Right kidney (tissue), 9 donors: ENCODE measurements at places on chromosomes 6 and 20.
A peak's percentile ranks its signal among the peaks of the same experiment; 100 is the strongest.

- no peak for DNase-seq
These were observed 58.6 kb downstream of the NUDT3 start for GRCh38 chr6:34333858-34334257.

- DNase-seq = peak; percentile 58
These were observed 96.8 kb upstream of the NFATC2 start for GRCh38 chr20:51639206-51639832.

- peak; percentile 88 for DNase-seq
These were observed 25.4 kb upstream of the ASIP start for GRCh38 chr20:34215711-34216381.

- no peak for DNase-seq
These were observed 10.7 kb downstream of the PTPRK start for GRCh38 chr6:128509709-128510108.

DNA sequence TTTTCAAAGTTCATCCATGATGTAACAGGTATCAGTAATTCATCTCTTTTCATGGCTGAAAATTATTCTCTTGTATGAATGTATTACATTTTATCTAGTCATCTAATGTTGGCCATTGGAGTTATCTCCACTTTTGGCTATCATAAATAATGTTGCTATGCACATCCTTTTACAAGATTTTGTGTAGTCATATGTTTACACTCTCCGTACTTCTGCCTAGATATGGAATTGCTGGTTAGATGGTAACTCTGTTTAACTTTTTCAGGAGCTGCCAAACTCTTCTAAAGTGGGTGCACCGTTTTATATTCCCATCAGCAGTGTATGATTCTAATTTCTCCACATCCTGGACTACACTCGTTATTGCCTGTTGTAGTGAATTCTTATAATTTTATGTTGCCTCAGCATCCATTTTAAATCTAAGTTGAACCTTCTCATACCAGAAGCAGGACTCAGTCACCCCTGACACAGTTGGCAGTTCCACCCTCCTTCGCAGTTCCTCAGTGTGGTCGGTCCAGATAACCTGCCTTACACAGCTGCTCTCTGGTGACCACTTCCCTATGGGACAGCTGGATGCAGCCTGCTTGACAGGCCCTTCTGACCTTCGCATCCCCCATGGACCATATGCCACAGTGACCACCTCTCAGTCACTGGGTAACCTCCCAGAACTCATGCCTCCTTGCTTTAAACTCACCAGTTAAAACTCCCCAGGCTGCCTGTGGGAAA lies 33.9 kb downstream of the KIZ start:
- DNase-seq = no peak

- no peak for DNase-seq
These were observed 91.9 kb downstream of the RNGTT start for GRCh38 chr6:88871498-88871897.

- no peak for DNase-seq
These were observed 58.7 kb downstream of the KIF13A start for GRCh38 chr6:17928514-17929430.

DNA sequence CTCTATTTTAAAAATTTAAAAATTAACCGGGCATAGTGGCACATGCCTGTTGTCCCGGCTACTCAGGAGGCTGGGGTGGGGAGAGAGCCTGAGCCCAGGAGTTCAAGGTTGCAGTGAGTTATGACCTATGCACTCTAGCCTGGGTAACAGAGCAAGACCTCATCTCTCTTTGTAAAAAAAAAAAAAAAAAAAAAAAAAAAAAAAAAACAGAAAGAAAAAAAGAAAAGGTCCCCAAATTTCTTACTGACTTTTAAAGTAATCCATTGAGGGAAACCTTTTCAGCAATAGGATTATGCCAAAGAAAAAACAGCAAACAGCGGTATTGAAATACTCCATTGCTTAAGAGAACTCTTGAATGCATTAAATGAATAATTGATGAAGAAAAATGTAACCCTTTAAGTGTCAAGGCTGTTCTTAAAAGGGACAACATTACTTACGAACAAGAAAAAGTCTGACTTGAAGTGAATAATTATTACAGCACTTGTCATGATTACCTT lies 6.0 kb upstream of the DNAAF9 start:
- no peak for DNase-seq

GRCh38 chr6:149897015-149897697 lies 757 bp downstream of the RAET1E start:
- no peak for DNase-seq

GRCh38 chr6:113530769-113531168 lies 326.4 kb upstream of the MARCKS start:
- DNase-seq = no peak

DNA sequence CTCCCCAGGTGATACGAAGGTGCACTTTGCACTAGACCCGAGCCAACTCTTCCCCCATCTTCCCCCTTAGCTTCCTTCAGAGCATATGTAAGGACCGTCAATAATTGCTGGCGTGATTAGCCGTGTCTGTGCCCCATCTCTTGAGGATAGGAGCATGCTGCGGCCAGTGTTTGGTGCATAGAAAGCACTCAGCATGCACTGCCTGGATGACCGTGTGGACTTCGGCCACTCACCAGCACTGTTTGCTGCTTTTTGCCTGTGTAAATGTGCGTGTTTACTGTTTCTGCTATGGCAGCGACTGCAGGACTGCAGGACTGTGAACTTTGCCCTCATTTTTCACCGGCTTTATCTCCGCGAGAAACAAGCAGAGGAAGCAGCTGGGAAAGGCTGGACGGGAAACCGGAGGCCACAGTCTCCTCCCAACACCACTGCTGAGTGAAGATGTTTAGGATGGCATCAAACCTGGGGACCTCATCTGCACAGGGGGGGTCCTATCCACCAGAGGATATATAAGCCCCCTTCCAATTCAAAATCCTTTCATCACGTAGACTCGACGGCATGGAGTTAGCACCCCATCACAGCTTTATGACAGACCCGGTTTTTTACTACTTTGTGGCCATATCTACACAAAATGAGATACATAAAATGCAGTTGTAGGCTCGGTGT lies 150.6 kb upstream of the AFDN start:
- peak; percentile 28 for DNase-seq

- no peak for DNase-seq
These were observed 18.8 kb upstream of the EFCAB8 start for GRCh38 chr20:32839982-32840285.

GRCh38 chr6:91782802-91783201 lies 1195.9 kb upstream of the MAP3K7 start:
- DNase-seq = no peak

DNA sequence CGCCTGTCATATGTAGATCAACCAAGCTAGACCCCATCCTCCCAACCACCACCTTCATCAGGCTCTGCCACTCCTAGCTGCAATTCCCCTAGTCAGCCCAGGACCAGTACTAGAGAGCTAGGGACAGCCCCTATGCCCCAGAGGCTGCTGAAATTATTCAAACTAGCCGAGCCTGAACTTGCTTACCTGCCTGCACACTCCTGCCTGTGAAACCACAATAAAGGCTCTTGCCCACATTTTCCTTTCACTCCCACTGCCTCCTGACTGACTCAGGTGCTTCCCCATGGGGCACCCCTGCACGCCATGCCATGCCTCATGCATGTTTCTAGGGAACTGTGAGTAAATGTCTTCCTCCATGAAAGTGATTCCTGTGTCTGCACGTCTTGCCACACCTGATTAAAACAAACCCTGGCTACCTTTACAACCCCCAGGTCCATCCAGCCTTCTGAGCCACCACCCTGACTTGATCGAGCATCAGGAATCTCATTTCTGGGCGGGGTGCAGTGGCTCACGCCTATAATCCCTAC lies 66.5 kb upstream of the IER3 start:
- no peak for DNase-seq

- DNase-seq = no peak
These were observed 17.6 kb upstream of the ZFP64 start for GRCh38 chr20:52209154-52209571.

- no peak for DNase-seq
These were observed 89.9 kb upstream of the NEDD9 start for GRCh38 chr6:11322252-11322885.

DNA sequence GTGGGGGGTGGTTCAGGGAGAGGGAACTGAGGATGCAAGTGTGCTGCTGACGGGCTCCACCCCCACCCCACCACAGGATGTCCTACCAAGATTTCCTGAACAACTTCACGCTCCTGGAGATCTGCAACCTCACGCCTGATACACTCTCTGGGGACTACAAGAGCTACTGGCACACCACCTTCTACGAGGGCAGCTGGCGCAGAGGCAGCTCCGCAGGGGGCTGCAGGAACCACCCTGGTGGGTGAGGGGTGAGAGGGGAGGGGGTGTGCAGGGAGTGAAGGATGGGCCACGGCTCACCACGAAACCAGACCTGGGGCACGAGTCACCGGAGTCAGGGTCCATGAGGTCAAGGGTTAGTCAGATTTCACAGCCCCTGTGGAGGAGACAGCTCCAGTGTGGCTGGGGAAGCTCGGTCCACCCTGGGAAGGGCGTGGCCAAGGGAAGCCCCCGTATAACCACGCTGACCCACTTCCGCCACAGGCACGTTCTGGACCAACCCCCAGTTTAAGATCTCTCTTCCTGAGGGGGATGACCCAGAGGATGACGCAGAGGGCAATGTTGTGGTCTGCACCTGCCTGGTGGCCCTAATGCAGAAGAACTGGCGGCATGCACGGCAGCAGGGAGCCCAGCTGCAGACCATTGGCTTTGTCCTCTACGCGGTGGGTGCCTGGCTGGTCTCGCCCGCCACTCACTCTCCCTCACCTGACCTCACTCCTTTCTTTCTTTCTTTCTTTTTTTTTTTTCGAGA lies 18.3 kb downstream of the CAPN11 start:
- DNase-seq = no peak

GRCh38 chr6:88513920-88514319 lies 347.8 kb upstream of the CNR1 start:
- no peak for DNase-seq

GRCh38 chr6:2790588-2791449 lies 25.6 kb downstream of the WRNIP1 start:
- DNase-seq = peak; percentile 29

DNA sequence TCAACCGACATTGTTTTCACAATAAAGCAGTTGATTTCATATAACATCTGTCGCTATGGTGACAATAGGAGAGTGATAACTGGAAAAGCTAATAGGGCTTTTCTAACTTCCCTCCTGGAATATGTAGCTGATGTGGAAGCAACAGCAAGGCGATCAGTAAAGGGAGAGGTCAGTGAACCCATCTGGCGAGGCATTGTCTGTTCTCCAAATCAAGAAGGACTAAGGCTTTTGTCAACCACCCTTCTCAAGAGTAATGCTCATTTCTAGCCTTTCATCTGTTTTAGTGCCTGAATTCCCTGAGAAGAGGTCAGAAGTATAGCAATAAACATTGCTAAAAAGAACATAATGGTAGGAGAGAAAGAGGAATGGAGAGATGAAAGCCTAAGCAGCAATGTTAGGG lies 201.3 kb downstream of the AKAP7 start:
- DNase-seq = no peak

- no peak for DNase-seq
These were observed 19.1 kb upstream of the TFB1M start for GRCh38 chr6:155333414-155333813.

DNA sequence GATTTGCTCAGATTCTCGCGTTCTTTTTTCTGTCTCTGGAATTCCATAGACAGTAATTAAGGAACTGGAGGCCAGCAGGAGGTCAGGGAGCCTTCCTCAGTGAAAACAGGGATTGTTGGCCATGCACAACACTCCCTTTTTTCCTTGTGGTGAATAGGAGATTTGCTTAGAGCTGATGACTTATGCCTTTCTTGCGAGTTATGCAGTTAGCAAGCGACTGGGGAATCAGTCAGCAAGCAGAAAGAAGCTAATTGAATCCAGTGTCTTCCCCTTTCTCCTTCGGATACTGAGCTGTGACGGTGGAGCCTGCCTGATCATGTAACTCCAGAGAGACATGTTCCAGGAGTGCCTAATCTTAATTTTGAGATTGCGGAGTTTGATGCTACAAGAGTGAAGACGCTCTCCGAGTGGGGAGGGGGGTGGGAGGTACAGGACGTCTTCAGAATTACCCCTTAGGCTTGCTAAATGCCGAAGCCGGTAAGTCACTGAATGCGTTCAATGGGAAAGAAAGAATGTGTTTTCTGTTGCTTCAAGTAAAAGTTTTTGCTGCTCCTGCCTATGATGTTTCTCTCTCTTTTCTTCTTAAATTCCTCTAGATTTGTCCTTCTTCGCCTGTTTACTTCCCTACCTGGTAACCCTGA lies 165.9 kb downstream of the SASH1 start:
- peak; percentile 62 for DNase-seq

DNA sequence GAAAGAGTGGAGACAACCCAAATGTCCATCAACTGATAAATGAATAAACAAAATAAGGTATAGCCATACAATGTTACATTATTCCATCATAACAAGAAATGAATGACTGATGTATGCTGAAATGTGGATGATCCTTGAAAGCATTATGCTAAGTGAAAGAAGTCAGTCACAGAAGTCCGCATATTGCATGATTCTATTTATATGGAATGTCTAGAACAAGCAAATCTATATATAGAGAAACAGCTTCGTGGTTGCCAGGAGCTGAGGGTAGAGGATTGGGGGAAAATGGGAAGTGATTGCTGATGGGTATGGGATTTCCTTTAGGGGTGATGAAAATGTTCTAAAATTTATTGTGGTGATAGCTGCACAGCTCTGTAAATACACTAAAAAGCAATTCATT lies 196.8 kb downstream of the ATXN1 start:
- DNase-seq = no peak

DNA sequence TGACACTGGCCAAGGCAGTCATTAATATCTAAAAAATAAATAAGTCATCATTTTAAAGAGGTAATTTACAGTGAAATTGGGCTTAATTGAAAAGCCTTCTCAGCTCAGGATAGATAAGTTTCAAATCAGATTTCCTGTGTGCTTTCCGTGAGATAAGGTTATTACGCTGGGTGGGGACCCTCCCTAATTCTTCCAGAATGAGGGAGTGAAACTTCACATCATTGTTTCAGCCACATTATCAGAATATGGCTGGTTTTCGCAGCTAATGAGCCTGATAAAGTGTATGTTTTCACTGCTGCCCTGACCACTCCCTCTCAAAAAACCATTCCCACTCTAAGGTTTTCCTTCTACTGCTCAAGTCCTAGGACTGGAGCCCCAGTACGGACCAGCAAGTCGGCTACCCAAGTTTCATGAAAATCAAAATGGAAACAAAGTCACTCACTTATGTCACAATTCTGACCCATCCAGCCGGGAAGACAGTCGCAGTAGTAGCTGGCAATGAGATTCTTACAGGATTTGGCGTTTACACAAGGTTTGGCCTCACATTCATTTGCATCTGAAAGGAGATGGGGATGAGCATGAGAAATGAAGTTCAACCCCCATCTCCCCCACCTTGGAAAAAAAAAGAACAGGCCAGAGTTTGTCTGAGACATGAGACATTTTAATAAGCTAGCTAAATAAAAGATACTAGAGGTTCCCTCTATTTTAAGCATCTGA lies 24.6 kb downstream of the JAG1 start:
- DNase-seq = no peak

- DNase-seq = no peak
These were observed 7.8 kb downstream of the USP49 start for GRCh38 chr6:41887331-41887751.

DNA sequence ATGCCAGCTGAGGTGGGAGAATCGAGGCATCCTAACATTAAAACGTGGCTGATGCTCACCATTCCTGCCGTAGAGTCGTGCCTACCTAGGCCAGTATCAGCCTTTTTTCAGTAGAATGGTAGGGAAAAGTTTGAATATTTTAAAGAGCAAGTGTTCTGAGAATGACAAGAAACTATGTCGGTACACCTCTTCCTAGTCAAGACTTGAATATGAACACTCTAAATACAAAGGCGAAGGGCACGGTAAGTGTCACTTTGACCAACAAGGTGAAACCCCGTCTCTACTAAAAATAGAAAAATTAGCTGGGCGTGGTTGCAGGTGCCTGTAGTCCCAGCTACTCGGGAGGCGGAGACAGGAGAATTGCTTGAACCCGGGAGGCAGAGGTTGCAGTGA lies 1.0 kb downstream of the GINM1 start:
- no peak for DNase-seq

- DNase-seq = no peak
These were observed 67.5 kb upstream of the QKI start for GRCh38 chr6:163347021-163347446.
